ENCODE measurements at places on chromosomes 1 and 21.

- DNase-seq = no peak
These were observed 11.0 kb downstream of the YIPF1 start for GRCh38 chr1:53878492-53879105.

DNA sequence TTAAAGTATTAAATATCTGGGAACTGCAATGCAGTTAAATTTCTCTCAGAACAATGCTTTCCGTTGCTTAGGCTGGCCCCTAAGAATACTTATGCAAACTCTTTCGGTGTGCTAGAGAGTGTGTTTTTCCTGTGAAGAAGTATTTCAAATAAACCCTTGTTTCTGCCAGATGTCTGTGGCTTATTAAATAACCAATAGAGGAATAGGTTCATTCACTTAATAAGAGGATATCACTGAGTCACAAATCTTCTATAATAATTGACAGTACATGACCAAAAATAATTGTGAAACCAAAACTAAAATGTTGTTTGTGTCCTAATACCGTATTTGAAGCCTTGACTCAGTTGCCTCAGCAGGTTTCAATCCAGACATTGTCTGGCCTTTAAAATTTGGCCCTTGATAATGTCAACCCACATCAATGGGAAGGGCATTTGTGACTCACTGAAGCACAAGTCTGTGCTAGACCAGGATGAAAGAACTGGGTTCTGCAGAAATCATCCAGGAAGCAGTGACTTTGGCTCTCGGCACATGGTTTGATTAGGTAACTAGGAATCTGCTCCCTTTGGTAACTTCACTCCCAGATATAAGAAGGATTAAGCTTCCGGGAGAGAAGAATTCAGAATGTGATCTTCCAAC lies 104.2 kb upstream of the BARHL2 start:
- DNase-seq = no peak

DNA sequence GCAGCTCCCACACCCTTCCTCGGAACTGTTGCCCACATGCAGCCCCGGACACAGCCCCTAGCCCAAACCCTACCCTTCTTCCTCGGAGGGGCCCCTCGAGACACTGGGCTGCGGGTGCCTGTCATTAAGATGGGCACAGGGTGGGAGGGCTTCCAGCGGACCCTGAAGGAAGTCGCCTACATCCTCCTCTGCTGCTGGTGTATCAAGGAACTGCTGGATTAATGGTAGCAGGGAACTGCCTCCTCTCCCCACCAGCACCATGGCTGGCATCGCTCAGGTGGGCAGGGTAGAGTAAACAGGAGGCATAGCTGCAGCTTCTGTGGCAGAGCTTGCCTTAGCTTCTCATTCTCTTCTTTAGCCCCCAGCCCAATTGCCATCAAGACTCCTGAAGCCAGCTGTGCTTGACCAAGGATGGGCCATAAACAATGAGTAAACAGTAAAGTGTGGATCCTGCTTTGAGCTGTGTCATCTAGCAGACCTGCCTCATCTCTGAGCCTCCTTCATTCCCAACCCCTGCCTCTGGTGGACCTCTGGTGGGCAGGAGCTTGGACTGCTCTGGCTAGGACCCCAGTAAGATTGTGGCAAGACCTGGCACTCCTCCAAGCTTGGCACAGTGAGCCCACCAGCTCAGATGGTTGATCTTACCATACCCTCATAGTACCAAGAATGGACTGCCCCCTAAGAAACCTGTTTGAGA lies at the start of gene LENEP:
TSS of gene LENEP (plus strand) at position 15 of the 697 bp plus-strand sequence. CDS start at position 37, 22 bp downstream.
- DNase-seq = no peak

DNA sequence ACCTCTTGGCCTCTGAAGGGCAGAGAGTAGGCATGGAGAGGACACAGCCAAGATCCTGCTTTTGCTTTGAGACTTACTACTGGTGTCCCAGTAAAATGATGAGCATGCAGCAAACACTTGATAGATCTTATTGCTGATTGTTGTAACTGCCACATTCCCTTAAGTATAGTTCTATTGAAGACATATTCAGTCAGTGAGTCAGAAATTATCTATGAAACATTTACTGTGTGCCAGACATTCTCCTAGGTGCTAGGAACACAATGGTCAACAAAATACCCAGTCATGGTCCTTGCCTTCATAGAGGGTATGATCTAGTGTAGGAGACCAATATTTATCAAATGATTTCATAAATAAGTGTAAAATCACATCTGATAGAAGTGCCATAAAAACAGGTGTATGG lies 13.6 kb downstream of the STYXL2 start:
- no peak for DNase-seq

- peak; percentile 75 for DNase-seq
These were observed 2.8 kb upstream of the HAPLN2 start for GRCh38 chr1:156616463-156616862.

GRCh38 chr21:44764319-44765230 lies 37.0 kb downstream of the UBE2G2 start:
- DNase-seq = no peak

- no peak for DNase-seq
These were observed 94.4 kb upstream of the KCTD3 start for GRCh38 chr1:215472723-215473122.

GRCh38 chr1:29584776-29585175 lies 348.5 kb downstream of the PTPRU start:
- no peak for DNase-seq

- no peak for DNase-seq
These were observed 79.5 kb downstream of the EVI5 start for GRCh38 chr1:92705446-92705845.

GRCh38 chr1:1199141-1199960 lies 7.0 kb downstream of the TNFRSF18 start:
- DNase-seq = no peak

DNA sequence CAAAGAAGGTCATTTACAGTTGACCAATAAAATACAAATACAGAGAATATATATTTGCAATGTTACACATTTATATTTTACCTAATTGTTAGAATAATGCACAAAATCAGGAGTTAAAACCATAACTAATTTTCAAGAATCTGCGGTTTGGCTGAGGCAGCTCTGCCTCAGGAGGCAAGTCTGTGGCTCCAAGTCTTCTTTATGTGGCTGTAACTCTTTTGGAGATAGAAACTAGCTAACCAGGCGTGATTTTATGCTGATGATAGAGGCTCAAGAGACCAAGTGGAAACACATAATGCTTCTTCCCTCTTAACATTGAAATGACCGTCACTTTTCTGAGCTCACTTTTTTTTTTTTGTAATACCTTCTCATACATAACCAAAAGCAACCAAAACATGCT lies 744.7 kb upstream of the CXADR start:
- no peak for DNase-seq

- DNase-seq = no peak
These were observed 29.3 kb upstream of the SELENON start for GRCh38 chr1:25770541-25771220.

GRCh38 chr1:98921817-98922216 lies 82.8 kb downstream of the PLPPR5 start:
- no peak for DNase-seq

- no peak for DNase-seq
These were observed 57.5 kb upstream of the EPS8L3 start for GRCh38 chr1:109821221-109821669.

DNA sequence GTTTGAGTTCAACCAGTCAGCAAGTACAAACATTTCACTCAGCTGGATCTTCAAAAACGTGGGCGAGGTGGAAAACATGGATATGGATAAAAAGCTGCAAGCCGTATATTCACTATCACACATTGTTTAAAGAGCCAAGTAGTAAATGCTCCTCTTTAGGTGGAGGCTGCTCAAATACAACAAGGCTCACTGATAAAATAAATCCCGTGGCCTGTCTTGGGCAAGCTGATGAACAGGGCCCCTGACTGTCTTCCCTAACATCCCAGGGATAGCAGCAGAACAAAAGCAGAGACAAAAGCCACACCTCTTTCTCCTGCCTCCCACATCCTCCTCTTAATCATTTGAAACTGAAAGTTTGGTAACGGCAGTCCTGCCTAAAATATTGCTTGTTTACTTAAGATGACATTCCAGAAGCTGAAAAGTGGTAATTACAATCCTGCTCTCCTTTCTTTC lies 357.7 kb downstream of the TTLL7 start:
- no peak for DNase-seq

DNA sequence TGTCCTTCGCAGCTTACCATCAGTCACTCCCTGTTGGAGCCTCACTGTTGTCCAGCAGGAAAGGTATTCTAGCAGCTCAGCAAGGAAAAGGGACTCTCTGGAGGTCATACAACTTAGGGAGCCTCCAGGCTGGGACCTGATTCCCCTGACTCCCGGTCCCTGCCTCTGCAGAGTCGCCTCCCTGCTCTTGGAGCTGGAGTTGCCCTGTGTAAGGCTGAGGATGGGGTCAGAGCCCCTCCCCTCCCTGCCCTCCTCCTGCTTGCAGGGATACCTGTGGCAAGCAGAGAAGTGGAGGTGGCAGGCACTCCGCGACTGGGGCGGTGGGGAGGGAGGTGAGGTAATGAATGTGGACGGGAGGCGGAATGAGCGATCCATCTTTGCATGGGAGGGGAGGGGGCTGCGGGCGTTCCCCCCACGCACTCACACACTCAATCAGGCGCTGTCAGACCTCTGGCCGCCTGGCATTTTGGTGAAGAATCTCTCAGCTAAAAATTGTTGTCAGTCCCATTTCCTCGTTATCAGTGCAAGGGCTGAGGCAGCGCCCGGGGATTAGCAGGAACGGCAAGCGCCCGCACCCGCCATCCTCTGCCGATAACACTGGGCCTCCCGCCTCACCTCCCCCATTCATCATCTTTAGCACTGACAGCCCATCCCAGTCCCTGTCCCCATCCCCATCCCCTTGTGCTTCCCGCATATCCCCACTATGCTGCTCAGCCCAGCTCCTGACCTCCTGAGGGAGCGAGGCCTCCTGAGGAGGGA lies 64.3 kb downstream of the TMEM53 start:
- DNase-seq = no peak

GRCh38 chr1:151384584-151384983 lies 12.1 kb upstream of the SELENBP1 start:
- no peak for DNase-seq

DNA sequence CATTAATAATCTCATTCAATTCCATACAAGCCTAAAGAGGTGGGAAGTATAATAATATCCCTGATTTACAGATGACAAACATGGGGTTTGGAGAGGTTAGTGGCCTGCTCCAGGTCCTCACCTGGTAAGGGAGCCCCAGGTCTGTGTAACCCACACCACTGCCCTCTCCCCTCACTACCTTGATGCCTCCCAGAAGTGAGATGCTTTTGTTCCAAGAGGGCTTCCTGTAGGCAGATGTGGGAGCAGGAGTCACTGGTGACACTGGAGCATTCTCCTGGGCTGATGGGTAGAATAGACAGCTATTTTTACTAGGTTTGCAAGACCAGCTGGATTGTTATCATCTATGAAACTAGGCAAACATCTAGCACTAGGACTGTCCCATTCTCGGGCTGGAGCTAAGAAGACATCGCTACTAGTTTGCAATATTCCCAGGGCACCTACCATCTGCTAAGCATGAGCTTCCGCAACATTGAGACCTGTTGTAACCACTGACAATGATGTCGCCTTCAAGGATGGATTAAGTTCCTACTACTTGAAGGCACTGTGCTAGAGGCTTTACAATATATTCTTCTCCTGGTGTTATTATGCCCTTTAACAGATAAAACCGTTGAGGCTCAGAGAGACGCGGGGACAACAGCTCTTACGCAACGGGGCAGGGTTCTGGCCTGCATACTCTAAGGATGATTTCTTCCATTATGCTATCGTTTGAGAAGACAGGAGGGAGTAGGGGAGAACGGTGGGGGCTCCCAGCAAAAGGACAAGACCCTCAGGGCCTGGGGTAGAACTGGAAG lies 35.0 kb downstream of the BATF3 start:
- DNase-seq = no peak

- no peak for DNase-seq
These were observed 12.9 kb upstream of the FTCD start for GRCh38 chr21:46168238-46168637.

DNA sequence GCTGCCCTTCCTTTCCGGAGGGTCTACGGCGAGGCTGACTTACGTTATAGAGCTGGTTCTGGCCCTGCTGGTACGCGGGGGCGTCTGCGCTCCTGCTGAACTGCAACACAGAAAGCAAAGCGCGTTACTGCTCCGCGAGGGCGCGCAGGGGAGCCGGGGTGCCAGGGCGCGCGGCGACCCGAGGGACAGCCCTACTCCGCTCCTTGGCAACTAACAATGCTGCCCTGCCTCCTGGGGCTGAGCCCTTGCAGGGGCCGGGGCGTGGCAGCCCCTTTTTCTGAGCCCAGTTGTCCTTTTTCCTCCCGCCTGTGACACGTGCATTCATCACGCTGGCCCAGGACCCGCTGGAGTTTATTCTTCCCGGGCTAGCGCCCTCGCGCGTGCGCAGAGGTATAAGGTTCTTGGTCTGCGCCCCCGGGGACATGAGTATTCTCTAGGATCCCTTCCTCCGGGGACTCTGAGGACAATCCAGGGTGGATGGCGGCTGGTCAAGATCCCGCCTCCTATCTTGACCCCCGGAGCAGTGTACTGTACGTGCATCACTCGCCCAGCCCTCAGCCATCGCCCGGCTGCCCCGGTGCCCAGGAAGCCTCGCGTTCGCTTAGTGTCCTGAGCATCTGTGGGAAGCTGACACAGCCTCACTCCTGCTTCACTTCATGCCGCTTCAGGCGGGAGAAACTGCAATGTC lies 78.9 kb downstream of the CD247 start:
- DNase-seq = peak; percentile 30

GRCh38 chr1:21084111-21084810 lies 92.4 kb downstream of the EIF4G3 start:
- DNase-seq = no peak

DNA sequence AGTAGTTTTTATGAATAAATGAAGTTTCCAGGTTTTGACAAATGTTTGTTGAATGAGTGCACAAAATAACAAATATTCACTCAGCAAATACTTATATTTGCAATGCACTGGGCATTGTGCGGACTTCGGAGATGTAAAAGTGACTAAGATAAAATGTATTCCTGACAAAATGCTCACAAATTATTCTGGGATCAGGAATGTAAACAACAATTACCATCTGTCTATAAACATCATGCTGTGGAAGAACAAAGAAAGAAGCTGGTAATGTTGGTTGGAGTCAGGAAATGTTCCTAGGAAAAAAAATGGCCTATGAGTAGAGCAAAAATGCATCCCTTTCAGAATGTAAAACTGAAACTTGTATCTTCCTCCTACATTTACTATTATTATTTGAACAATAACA lies 68.5 kb downstream of the CRB1 start:
- no peak for DNase-seq

- no peak for DNase-seq
These were observed 27.9 kb downstream of the RERE start for GRCh38 chr1:8789314-8790214.

GRCh38 chr21:28789523-28789922 lies 203.2 kb downstream of the LTN1 start:
- no peak for DNase-seq

GRCh38 chr1:150144606-150145005 lies 5.1 kb upstream of the PLEKHO1 start:
- no peak for DNase-seq

GRCh38 chr1:31505911-31506497 lies 70.3 kb upstream of the TINAGL1 start:
- no peak for DNase-seq

All from occipital lobe (tissue), 3 donors.